T-cell (primary cell): ENCODE measurements at places on chromosomes 3 and 15.

GRCh38 chr15:79440355-79440908 is 8.3 kb downstream of the MINAR1 start:
- no peak for DNase-seq

- DNase-seq: no peak
Measured at GRCh38 chr3:141305436-141305835, 62.9 kb upstream of the ZBTB38 start.

- no peak for DNase-seq
Measured at GRCh38 chr3:14938954-14939353, 8.4 kb upstream of the NR2C2 start.

DNA sequence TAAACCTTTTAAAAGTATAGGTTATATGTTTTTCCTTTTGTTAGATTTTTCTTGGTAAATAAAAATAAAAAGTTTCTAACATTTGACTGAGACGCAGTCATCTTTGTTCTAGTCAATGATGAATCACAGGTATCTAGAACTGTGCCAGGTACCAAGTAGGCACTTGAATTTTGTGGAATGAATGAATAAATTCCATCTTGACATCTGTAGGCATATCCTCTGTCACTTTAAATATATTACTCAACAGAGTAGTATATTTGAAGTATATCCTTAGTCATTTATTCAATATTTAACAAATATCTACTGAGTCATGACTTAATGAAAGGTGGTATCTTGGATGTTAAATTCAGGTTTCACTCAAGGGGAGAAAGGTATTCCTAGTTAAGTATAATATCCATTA is 828.4 kb downstream of the TUSC7 start:
- no peak for DNase-seq

DNA sequence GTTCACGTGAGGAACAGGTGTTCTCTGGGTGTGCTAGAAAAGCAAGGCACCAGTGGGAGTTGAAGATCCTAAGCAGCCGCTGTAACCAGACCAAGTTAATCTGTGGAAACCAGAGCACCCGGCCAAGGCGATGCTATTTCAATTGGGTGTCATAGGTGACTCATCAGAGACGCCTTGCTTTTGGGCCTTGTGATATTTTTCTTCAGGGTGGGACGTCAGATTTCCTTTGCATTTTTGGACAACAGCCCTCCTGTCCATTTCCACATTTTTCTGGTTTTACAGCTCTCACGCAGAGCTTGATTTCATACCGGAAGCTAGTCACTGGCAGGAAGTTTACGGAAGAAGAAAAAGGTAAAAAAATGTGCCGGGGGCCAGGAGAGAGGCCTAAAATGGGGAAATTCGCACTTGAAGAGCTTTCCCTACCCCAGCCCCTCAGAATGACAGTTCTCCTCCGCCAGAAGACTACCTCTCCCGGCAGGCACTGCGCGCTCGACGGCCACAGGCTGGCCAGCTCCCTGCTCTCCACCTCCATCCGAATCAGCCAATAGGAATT is 471 bp upstream of the KBTBD8 start:
- DNase-seq: no peak

DNA sequence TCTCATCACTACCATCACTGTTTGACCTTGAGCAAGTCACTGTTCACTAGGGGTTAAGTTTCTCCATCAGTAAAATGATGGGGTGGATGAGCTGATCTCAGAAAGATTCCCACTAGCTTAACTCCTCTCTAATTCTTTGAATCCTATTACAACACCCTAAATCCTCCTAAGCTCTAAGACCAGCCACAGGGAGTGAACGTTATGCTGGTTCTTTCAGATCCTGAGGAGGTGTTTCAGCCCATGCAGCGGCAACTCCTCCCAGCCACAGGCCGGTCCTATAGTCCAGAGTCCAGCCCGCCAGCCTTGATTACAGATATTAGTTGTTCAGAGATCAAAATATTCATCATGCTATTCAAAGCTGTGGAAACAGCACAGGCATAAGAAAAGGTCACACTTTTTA is 15.1 kb downstream of the MB21D2 start:
- DNase-seq: no peak

GRCh38 chr3:2656806-2657777 is 453.1 kb downstream of the IL5RA start:
- no peak for DNase-seq

GRCh38 chr3:153426803-153427202 is 264.8 kb downstream of the RAP2B start:
- DNase-seq: no peak
